NCI-H1930 (cell line): ENCODE measurements at places on chromosomes 7 and 10.

- DNase-seq = peak; percentile 25
Observed at GRCh38 chr7:152336754-152337368, 98.9 kb downstream of the KMT2C start.

GRCh38 chr10:6212806-6213205, 10.1 kb downstream of the PFKFB3 start:
- no peak for DNase-seq

GRCh38 chr7:69693042-69693441, 94.8 kb downstream of the AUTS2 start:
- DNase-seq = no peak

DNA sequence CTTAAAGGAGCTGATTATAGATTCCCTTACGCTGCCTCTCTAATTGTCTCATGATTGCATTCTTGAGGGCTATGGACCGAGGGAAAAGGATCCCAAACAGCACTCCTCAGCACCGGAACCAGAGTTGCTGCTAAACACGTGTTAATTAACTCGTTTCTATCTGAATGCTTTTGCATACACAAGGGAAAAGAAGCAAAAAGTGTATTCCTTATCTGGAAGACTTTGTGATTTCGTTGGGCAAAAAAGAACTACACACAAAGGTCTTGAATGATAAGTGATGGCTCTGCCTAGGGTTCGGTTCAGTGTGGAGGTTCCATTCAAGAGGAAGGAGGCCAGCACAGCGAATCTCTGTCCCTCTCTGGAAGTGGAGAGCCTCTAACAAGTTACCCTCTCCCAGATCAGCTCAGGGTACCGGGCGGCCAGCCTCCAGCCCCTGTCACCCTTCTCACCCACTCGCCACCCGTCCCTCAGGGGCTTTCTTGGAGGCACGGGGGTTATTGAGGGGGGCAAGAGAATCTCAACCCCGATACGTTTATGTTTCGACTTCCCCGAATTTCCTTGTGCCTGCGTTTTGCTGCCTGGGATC, 515 bp upstream of the SLC4A2 start:
- DNase-seq = no peak

DNA sequence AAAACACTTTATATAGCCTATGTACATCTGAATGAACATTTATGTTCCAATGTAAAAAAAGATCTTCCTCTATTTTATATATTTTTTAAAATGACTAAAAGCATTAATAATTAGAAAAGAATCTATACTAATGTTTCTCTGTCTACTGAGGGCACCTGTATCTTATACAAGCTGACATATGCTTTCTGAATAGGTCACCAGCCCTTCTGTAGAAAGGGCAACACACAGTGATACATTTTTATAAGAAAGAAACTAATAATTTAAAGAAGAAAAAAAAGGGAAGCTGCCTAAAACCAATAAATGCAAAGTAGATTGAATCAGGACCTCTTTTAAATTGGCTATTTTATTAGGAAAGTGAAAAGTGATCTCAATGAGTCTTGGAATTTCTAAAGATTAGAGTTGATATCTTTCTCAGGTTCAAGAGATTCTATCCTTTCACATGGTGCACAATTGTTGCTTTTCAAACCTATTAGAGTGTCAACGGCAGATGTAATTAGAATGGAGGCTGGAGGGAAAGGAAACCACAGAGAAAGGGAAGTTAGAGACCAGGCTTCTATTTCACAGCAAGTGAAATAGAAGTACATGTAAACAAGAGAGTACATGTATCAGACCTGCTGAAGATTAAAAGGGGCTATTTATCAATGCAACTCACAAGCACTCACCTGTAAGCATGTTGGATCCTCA, 6.3 kb downstream of the MTPN start:
- DNase-seq = no peak

- DNase-seq = no peak
Observed at GRCh38 chr10:124267231-124267885, 151.4 kb downstream of the OAT start.

DNA sequence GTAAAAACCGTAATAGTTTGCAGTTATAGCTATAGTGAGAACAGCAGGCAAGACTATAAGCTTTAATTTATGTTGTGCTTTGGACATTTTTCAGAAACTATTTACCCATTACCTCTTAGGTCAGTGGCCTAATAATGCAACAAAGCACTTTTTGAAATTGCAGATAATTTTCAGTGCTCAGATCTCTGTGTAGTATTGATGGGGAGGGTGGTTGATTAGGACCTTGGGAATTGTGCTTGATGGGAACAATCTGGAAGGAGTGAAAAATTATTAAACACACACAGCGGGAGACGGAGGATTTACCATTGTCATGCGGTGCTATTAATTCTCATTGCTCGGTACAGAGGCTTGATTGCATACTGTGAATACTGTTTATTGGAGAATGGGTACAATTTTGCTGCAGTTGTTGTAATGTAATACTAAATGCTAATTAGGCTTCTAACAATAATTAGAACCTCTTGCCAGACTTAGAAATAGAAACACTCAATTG, 304.8 kb downstream of the LRMDA start:
- no peak for DNase-seq

DNA sequence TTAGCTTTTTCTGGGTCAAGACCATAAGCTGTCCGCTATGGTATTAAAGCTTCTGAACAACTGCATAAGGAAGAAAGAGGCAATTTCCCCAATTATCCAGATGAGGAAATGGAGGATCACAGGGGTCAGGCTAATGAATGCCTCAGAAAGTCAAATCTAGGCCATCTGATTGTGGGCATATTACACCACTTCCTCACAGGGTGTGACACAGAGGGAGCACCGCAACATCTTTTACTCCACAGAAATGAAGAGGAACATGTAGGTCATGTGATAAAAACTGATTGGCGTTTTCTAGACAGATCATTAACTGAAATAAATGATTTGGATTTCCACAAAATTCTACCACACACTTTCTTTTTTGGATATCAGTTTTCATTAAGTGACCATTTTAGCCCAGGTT, 384.4 kb downstream of the PARD3 start:
- DNase-seq = no peak

DNA sequence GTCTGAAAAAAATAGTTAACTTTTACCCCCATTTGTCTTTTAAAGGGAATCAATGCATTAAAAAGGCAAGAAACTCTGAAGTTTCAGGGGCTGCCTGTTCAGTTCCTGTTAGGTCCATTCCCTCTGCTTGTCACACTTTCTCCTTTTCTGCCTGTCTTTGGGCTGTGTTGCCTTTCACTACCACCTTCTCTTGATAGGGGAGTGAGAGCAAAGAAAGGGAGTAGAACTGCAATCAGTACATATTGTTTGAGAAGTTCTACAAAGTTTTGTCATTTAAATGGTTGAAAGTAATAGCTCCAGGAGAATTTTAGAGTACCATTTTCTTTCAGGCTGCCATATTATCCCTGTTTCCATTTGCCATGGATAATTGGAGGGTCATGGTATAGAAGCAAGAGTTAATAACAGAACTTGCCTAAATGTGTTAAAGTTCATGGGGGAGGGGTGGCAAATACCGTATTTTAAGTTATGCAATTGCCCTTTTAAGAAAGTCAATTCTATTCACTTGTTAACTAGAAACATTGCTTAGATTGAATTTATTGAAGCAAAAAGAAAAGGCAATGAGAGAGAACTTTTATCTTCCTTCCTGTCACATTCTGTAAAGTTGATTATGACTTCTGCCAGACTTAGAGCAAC, 38.6 kb downstream of the MPLKIP start:
- DNase-seq = no peak

GRCh38 chr10:98340940-98341310, 72.9 kb upstream of the LOXL4 start:
- DNase-seq = no peak

DNA sequence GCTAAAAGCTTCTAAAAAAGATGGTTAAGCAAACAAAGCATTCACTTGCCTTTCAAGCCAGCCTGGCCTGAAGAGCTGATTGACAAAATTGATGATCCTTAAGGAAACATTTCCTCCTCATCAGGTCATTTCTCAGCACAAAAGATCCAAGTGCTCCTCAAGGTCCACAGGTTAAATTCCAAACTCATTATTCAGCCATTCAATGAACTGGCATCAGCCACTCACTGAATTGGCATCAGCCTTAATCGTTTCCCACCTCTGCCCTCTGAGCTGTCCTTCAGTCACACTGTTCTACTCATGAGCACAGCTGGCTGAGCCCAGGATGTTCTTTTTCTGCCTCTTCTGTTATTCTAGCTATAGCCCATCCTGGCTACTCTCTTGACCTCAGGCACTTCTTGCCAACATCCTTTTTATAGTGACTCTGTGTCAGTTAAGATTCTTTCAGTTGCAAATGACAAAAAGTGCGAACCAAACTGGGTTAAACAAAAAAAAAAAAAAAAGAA, 147.5 kb downstream of the RAB11FIP2 start:
- no peak for DNase-seq

- no peak for DNase-seq
Observed at GRCh38 chr10:43479275-43479674, 42.4 kb downstream of the ZNF487 start.

DNA sequence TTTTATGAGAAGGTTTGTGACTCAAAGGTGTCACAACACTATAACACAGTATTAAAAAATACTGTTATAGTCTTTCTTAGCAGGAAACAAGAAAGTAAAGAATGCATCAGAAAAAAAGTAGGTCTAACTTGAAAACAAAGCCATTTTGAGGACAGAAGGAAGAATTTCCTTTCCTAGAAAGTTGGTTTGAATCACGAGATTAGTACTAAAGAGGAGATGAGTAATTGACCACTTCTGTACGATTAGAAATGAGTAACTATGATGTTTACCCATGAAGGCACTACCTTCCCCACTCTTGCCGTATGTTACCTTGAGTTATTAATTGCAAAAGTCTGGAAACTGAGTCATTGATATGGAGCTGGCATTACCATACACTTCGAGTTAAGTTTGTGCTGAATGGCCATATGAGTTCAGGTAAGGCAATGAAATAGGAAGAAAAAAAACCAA, 65.2 kb downstream of the FAM185A start:
- DNase-seq = no peak

DNA sequence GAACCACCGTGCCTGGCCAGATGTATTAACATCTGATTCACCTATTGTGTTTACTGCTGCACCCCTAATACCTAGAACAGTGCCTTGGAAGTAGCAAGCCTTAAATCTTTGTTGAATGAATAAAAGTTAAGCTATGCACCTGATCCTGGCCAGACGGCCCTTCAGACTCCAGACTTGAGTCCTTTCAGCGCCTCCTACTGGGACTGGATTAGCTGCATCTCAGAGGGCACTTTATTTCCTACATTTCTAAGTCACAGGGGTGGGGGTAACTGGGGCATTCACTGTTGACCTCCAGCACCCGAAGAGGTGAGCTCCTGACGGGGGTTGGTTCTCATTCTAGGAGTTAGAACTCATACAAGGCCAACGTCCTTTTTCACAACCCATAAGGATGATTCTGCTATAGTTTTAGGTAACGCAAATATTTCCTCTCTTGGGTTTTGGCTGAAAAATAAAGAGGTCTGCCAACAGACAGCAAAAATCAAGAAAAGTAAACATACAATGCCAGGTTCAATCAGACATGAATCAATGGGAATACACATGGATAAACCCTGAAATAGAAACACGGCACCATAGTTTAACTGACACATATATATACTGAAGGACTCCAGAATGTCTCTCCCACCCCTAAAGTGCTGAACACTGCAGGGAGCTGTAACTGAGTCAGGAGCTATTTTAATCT, 48.0 kb upstream of the DLG5 start:
- DNase-seq = no peak

DNA sequence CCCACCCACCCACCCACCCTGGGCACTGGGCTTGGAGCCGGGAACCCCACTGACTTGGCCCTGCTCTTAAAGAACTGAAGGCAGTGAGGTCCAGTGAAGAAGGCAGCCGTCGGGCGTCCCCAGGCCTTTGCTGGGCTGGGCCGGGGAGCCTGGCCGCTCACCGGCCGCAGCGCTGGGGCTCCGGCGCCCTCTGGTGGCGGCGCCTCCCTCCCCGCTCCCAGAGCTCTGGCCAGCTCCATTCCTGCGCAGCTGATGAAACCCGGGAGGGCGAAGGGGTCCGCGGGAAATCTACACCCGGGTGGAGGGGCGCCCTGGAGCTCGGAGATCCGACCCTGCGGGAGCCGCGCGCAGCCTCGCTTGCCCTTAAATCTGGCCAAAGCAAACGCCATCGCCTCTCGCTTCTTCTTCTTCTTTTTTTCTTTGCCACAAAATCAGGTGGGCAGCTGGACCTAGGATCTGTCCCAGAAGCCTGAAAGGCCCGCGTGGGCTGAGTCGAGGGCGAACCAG, 1.7 kb upstream of the CXCL12 start:
- DNase-seq = no peak

DNA sequence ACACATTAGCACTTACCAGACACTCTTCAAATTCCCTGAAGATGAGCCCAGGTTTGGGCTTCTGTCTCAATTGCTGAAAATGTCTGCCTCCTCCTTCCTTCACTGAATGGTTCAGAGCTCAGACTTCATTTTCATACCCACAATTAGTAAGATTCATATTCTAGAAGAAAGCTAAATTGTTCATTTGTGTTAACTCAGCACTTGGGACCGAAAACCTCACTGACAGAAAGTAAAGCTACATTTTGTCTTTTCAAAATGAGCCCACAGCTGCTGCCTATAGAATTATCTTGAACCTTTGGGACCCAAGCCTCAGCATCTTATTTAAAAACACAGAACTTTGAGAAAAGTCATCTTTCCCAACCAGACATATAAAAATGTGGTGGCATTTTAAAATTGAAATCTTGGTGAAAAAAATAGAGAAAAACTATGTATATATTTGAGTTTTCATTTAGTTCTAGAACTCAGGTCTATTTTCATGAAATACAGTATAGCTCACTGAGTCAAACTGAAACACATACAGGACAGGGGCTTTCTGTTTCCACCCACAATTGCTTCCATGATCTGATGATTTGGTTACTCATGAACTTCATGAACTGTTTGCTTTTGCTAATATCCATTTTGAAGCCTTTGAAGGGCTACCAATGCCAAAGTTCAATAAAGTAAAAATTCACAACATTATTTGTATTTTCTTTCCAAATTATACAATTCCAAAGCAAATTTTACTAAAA, 119.1 kb upstream of the PFKP start:
- no peak for DNase-seq

DNA sequence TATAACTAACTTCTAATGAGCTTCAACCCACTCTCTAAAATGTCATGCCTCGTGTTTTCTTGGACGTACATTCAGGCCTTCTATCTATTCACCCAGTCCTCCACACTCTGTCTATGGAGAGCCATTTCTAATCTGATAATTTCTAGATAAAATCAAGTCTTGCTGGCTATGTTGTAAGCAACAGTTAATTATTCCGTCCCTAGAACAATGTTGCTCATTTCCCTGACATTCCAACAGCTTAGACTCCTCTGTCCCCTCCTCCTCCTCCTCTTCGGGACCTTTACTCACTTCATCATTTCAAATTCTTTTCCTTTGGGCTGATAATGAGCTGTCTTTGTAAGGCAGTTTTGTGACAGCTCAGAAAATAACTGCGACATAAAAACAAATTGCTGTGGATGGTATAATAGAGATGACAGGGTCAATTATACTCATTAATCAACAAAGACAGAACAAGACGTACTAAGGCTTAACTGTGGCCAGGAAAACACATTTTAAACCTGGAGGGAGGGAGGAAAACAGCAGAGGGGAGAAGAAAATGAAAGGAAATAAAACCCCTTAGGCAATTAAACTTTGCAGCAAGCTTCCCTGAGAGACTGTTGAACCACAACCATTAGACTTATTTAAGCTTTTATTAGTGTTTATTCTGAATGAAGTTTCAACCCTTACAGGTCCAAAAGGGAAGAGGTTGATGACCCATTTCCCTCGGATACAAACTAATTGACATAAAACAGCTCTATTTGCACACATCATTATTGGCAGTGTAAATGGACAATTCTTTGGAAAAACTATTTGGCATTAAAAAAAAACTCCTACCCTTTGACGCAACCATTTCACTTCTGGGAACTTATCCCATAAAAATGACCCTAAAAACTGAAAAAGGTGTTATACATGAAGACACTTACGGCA, 179.1 kb downstream of the SFMBT2 start:
- no peak for DNase-seq
